H9 (cell line): ENCODE measurements at places on chromosomes 13 and 19. TPM values are rescaled to one million over a fixed set of nuclear protein-coding genes. Genes with fewer than 3 reads are reported as not detected.

GRCh38 chr13:106407338-106407737, 128.1 kb downstream of the EFNB2 start:
- no peak for DNase-seq
- H3K36me3 ChIP-seq: no peaks in the 10 kb centered on the region
- H3K4me3 ChIP-seq: no peak overlapping the region
- H3K27ac ChIP-seq: no peak overlapping the region
- no peaks in the 10 kb centered on the region for H3K27me3 ChIP-seq

GRCh38 chr13:46603165-46603603, 50.2 kb downstream of the LRCH1 start:
- no peak overlapping the region for H3K27ac ChIP-seq
- no peak for DNase-seq
- peaks cover 3% of the 10 kb centered on the region for H3K4me1 ChIP-seq
- no peaks in the 10 kb centered on the region for H3K36me3 ChIP-seq
- no peak overlapping the region for H3K4me3 ChIP-seq

GRCh38 chr13:79880818-79881217, 399.9 kb downstream of the NDFIP2 start:
- DNase-seq: no peak
- H3K36me3 ChIP-seq: no peaks in the 10 kb centered on the region
- H3K4me3 ChIP-seq: no peak overlapping the region
- no peak overlapping the region for H3K27ac ChIP-seq
- H3K27me3 ChIP-seq: no peaks in the 10 kb centered on the region

- 0 out of 2 replicates have a peak, but pooled peaks cover 4% of the 10 kb centered on the region for H3K4me1 ChIP-seq
- no peaks in the 10 kb centered on the region for H3K27me3 ChIP-seq
- peak; percentile 94 for DNase-seq
- H3K27ac ChIP-seq: peak overlapping the region; percentile 34
- no peaks in the 10 kb centered on the region for H3K36me3 ChIP-seq
Observed at GRCh38 chr19:2543463-2544442, 67.8 kb downstream of the GADD45B start.

DNA sequence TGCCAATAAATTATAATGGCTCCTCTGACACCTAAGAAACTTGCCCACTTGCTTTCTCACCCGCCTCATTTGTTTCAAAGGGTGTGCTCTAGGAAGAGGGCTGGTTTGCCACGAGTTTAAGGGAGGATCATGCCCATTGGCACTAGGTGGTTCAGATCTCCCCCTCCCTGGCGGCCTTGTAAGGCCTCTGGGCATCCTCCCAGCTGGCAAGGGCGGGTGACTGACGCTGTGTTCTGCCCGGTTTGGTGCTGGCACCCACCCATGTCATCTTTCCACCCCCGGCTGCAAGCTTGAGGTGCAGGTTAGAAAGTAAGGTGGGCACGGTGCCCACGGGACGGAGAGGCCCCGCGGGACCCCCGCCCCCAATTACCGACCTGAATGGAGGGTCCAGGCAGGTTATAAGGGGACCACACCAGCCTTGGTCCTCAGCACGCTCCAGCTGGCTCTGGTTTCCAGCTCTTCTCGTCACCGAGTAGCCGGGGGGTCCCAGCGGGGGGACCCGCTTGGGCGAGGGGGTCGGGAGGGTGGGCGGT, 90.4 kb downstream of the PTPRS start:
- H3K27ac ChIP-seq: no peak overlapping the region
- no peaks in the 10 kb centered on the region for H3K27me3 ChIP-seq

NBEA gene
- total RNA-seq: 16.3 and 17.3 TPM in 2 replicates

- H3K27ac ChIP-seq: no peak overlapping the region
- H3K4me1 ChIP-seq: no peaks in the 10 kb centered on the region
- no peak overlapping the region for H3K4me3 ChIP-seq
- no peaks in the 10 kb centered on the region for H3K27me3 ChIP-seq
- H3K36me3 ChIP-seq: no peaks in the 10 kb centered on the region
- no peak for DNase-seq
Observed at GRCh38 chr13:92136449-92137155, 738.2 kb downstream of the GPC5 start.

- DNase-seq: no peak
- no peaks in the 10 kb centered on the region for H3K4me1 ChIP-seq
- H3K27ac ChIP-seq: no peak overlapping the region
- no peak overlapping the region for H3K4me3 ChIP-seq
- peaks cover 4% of the 10 kb centered on the region; the same call in 1 of the 2 replicates for H3K27me3 ChIP-seq
Observed at GRCh38 chr13:22076658-22077057, 405.8 kb downstream of the FGF9 start.

DNA sequence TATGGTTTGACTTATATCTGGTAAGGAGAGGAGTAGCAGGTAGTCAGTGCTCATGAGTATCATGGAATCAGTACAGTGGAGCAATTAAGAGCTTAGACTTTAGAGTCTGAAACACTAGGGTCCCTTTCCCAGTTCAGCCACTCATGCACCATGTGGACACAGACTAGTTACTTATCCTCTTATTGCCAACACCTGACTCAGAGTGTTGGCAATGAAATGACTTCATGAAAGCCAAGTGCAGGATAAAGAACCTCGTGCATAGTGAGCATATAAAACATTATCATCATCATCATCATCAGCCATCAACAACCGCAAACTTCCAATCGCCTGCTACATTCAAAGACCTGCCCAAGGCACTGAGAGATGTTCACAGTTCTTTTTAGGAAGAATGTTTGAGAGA, 164.2 kb downstream of the FOXO1 start:
- H3K4me3 ChIP-seq: no peak overlapping the region
- 0 out of 2 replicates have a peak, but pooled peaks cover 3% of the 10 kb centered on the region for H3K4me1 ChIP-seq
- H3K27me3 ChIP-seq: no peaks in the 10 kb centered on the region
- H3K36me3 ChIP-seq: no peaks in the 10 kb centered on the region

GRCh38 chr13:111661776-111662175, 341.3 kb downstream of the TEX29 start:
- DNase-seq: peak; percentile 8
- H3K4me1 ChIP-seq: peaks cover 4% of the 10 kb centered on the region
- H3K36me3 ChIP-seq: no peaks in the 10 kb centered on the region; the same call in 2 of the 3 replicates
- H3K27me3 ChIP-seq: no peaks in the 10 kb centered on the region; the same call in 1 of the 2 replicates
- no peak overlapping the region for H3K4me3 ChIP-seq
- no peak overlapping the region for H3K27ac ChIP-seq
